Activated B cell treated with CpG ODN at 0.5 μM for 24 hours (primary cell): ENCODE measurements at places on chromosomes 6 and 20. TPM values are rescaled to one million over a fixed set of nuclear protein-coding genes. Genes with fewer than 3 reads are reported as not detected.
A peak's percentile ranks its signal among the peaks of the same experiment; 100 is the strongest.

GRCh38 chr20:49123982-49124381 lies 64.2 kb downstream of the STAU1 start:
- DNase-seq, result no peak

GRCh38 chr6:44549516-44549915 lies 162.0 kb downstream of the CDC5L start:
- DNase-seq, result no peak

- no peak for DNase-seq
Measured at GRCh38 chr20:10249822-10250221, 31.2 kb downstream of the SNAP25 start.

DNA sequence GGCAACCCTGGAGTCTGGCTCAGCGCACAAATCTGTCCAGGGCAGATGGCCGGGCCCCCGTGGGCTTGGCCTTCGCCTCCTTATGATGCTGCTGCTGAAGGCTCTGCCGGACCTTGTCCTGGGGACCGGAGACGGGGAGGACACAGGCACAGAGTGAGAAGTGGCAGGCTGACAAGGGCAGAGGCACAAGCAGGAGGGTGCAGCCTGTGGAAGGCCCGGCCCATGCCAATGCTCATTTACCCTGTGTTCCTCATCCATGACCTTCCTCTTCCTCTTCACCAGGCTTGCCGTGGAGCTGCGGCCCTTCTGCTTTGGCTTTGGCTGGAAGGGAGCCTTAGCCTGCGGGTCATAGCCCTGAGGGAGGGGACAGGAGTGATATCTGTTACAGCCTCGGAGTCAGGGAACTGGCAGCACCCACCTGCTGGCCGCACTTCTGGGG lies 2.4 kb downstream of the B3GALT4 start:
- DNase-seq, result no peak

Gene COX4I2
- not detected in 2 replicates for total RNA-seq

DNA sequence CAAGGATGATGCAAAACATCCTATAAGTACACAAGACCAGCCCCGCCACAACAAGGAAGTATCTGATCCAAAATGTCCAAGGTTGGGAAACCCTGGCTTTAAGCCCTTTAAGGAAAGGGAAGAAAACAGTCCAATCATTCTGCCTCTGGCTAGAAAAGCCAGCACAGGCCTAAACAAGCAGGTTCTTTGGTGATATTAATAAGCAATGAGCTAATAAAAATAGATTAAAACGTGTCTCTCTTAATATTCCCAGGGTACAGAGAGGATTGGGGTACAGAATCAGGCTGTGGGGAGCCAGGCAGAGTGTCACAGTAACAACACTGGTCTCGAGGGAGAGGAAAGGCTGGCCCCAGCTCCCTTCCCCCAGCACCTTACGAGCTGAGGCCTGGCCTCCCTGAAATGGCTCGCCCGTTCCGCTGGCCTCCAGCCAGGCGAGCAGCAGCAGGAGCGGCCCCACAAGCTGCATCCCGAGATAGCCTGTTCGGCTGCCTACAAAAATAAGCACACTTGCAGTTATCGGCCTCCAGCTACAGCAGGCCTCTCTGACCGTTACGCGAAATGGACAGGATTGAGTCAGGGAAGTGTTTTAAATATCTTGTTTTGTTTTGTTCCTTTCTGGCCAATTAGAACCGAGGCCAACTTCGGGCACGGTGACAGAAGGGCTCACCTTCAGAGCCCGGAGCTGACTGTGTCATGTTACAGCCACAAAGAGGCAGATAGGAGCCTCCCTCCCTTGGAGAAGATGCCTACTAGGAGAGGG lies 4.0 kb upstream of the ZMYND8 start:
- DNase-seq, result peak; percentile 40

- DNase-seq, result no peak
Measured at GRCh38 chr6:38233161-38233791, 406.5 kb downstream of the BTBD9 start.

- DNase-seq, result no peak
Measured at GRCh38 chr6:14713008-14713960, 532.6 kb upstream of the JARID2 start.

GRCh38 chr6:79170959-79171358 lies 63.5 kb downstream of the HMGN3 start:
- DNase-seq, result no peak

Gene SLC13A3
- 0.47 TPM in 1 of 2 replicates, not detected in the other for total RNA-seq

DNA sequence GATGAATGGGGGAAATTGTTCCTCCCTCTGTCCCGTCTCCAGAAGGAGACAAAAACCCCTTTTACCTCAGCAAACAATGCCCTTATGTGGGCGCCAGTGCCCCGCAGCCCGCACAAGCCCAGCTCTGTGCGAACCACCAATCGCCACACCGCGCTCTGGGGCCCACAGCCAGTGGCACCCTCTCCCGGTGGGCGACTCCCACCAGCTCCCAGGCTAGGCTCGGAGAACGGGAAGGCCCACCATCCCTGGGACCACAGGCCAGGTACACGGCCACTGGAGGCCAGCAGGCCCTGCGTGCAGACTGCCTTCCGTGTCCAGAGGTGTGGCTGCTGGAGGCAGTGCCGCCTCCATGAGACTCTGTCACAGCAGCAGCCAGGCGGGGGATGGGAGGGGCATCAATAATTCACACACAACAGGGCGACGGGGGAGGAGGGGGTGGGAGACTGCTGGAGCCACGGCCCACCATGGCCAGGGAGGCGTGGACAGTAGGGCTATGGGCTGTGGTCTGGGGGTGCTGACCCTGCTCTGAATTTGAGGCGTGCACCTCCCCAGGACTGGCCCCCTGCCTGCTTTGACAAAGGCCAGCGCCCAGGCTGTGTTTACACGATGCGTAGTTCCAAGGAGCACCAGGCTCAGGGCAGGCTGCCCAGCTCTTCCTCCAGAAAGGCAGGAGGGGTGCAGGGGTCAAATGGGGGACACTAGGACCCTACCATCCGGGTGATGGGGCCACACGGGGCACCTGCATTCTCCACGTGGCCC lies 105.7 kb downstream of the ASXL1 start:
- no peak for DNase-seq

DNA sequence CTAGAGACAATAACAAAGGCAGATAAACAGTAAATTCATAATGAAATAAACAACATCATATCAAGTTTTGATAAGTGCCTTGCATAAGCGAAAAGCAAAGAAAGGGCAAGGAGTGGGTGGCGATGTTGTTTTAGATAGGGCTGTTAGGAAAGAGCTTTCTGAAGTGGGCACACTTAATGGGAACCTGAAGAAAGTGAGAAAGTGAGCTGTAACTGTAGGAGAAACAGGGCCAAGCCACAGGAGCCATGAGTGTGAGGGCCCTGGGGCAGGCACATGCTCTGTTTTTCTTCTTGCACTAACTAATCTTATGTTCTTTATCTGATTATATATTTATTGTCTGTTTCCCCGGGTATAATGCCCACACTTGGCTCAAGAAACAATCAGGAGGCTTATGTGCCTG lies 193.4 kb upstream of the SUPT3H start:
- no peak for DNase-seq

DNA sequence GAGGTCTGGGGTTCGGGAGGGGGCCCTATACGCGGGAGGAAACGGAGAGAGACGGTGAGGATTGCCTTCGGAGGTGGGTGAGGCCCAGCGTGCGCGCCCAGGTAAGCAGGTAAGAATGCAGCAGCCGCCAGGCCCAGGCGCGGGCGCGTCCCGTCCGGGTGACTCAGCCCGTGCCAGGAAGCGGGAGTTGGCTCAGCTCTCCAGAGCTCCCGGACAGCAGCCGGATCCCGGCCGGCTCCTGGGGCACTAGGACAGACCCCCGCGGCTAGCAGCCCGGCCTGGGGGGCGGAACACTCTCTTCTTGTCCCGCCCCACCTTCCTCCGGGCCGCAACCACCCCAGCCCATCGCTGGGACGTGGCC lies 1.5 kb upstream of the MDFI start:
- DNase-seq, result no peak

- DNase-seq, result no peak
Measured at GRCh38 chr20:45325371-45325770, 17.3 kb upstream of the MATN4 start.

- DNase-seq, result no peak
Measured at GRCh38 chr6:44292661-44293365, 20.3 kb downstream of the AARS2 start.

GRCh38 chr20:35541118-35541782 lies 628 bp upstream of the ERGIC3 start:
- no peak for DNase-seq

GRCh38 chr6:7629321-7629720 lies 39.3 kb downstream of the SNRNP48 start:
- no peak for DNase-seq

DNA sequence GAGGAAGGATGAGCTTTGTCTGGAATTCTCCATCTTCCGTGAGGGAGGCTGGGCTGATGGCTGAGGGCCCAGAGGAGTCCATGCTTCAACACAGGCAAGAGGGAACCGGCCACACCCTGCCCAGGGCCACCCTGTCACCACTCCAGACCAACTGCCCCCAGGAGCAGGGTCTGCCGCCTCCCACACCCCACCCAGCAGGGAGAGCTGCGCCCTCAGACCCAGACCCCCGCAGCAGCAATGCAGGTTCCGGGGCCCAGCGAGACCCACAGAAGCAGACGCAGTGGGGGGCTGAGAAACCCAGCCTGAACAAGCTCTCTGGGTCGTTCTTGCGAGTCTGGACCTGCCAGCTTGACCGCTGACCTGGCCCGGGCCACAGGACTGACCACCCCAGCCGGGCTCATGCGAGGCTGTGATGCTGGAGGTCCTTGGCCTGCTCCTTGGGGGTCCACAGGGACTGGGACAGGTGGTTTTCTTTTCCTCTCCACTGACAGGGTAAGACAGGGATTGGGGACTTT lies 25.0 kb downstream of the FRMD1 start:
- DNase-seq, result no peak

Gene RUNX2
- 1.8 and 2.0 TPM in 2 replicates for total RNA-seq
